ENCODE measurements at places on chromosomes 5 and 9.

DNA sequence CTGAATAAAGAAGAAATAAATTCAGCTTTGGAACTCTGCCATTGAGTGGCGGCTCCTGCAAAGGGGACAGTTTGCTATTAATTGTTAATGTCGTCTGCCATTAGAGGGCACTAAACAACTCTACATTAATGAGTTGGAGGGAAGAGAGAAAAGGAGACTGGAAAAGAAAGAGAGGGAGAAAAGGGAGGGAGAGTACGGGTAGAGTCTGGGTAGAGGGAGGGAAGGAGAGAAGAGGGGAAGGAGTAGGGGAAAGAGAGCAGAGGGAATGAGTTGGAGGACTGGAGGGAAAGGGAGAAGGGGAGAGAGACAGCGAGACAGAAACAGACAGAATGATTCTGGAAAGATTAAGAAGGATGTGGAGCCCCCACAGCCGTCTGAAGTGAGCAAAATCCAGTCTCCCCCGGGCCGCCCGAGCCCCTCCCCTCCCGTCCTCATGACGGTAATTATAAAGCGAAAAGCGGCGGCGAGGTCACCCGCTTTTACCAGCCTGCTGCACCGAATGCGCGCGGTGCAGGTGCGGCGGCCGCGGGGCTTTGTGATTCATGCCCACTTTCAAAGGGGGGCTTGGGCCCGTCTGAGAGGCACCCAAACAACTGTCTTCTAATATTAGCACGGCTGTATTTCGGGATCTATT, 1.9 kb upstream of the FST start:
- no peak for DNase-seq

- no peak for DNase-seq
Observed at GRCh38 chr9:22307013-22307711, 139.5 kb upstream of the DMRTA1 start.

- DNase-seq: peak; percentile 34
Observed at GRCh38 chr5:159515909-159516415, 185.7 kb upstream of the IL12B start.

DNA sequence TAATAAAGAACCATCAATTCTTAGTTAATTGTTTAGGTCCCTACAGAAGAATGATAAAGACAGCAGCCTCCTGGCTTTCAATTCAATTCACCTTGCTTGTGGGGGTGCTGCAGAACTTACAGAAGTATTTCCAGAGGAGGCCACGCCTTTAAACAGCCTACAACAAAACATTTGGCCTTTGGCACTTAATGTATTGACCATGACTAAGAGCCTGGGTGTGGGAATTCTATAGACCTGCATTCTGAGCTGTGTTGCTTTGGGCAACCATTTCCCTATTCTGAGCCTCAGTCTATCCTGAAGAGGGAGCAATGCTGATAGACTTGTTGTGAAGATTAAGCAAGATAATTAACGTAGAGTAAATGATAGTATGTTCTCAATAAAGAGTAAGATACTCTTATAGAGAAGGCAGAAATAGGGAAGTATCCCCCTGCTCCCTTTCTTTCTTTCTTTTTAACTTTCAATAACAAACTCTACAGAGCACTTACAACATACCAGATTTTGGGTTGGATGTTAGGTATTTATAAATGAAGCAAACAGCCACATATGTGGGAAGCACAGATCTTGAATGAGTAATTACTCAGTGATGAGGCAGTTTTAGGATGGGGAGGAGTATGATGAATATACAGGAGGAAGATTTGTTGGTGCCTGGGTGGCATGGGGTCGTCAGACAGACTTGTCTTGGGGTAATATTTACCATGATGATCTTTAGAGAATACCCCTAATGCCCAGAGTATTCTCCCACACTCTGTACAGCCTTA, 28.4 kb downstream of the PAPPA start:
- DNase-seq: no peak

DNA sequence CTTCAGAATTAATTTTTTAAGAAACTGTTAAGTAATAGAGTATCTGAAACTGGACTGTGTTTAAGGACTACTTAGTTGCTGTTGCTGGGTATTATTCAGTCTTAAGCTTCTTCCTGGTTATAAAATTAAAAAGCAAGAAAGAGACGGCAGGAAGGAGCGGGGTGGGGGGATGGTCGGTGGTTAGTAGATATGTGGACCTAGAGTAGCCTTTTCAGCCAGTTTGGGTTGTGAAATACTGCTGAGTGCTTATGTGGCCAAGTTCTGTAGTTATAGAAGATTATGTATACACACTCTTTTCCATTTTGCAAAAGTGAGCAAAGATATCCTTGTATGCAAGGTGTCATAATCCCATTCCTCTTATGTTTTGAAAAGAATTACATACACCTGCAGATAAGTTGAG, 28.5 kb downstream of the TRIO start:
- DNase-seq: no peak

- DNase-seq: no peak
Observed at GRCh38 chr9:3887786-3888496, 362.1 kb upstream of the RFX3 start.

- no peak for DNase-seq
Observed at GRCh38 chr5:108101130-108101529, 280.8 kb downstream of the FBXL17 start.

DNA sequence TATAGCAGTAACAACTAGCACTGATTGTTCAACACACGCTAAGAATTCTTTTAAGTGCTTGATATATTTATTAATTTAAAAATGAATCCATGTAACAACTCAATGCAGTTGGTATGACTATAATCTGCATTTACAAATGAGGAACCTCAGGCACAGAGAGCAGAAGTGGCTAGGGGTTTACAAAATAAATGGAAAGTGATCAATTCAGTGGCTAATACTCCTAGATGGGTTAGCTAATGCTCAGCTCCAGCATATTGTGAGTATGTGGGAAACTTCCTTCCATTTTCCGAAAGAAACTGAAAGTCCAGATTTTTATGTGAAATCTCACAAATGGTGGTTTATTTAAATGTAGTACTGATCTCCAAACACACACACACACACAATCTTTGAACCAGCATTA, 128.0 kb downstream of the RFX3 start:
- no peak for DNase-seq

GRCh38 chr5:98497418-98497817, 276.0 kb upstream of the RGMB start:
- DNase-seq: no peak

GRCh38 chr5:5755888-5756287, 333.4 kb downstream of the ICE1 start:
- no peak for DNase-seq

GRCh38 chr5:163622799-163623198, 117.4 kb downstream of the MAT2B start:
- no peak for DNase-seq

GRCh38 chr5:111379391-111379816, 132.9 kb downstream of the STARD4 start:
- no peak for DNase-seq

- DNase-seq: no peak
Observed at GRCh38 chr9:114497236-114497635, 8.0 kb downstream of the WHRN start.

DNA sequence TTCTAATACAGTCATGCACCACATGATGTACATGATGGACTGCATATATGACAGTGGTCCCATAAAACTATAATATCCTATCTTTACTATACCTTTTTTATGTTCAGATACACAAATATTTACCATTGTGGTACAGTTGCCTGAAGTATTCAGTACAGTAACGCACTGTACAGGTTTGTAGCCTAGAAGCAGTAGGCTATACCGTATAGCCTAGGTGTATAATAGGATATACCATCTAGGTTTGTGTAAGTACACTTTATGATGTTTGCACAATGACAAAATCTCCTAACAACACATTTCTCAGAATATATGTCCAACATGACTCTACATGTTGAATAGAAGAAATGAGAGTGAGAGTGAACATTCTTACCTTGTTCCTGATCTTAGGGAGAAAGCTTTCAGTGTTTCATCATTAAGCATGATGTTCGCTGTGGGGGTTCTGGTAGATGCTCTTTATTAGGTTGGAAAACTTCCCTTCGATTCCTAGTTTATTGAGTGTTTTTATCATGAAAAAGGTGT, 31.8 kb downstream of the AMBP start:
- DNase-seq: no peak

DNA sequence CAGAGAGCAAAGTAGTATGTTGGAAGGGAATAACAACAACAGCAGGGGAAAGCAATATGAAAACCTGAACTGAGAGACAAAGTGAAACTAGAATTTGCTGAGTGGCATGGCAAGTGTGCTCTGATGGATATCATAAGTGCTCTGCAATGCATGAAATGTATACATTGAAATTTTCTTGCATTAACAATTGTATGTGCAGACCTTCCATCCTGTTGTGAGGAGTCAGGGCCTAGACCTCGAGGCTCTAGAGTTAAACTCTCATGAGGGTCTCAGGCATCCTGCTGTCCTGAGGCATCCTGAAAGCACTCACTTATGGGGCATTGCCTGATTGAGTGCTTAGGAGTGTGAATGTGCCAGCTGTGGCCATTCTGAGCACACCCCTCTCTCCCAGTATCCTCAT, 1.1 kb downstream of the ECM2 start:
- DNase-seq: no peak

DNA sequence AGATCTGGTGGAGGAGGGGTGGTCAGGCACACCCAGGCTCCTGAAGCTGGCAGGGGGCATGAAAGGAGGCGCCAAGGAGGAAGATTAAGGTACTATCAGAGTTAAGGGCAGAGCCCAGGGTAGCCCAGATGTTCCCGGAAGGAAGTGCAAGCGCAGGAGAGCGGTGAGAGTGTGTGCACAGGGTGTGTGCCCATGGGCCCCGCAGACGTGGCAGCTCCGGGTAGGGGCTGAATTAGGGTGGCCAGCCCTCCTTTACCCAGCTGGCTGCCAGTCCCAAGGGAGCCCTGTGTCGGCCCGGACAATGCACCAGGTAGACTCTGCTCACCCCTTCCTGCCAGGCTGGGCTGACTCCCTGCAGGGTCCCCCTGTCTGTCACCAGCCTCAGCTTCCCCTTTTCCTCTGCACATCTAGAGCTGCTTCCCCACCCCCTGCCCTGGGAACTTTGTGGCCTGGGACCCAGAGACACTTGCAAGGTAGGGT, at the start of gene SMIM33:
Gene SMIM33, plus strand, starts transcription at position 184 of the 480 bp plus-strand sequence. Its CDS starts 118 bp downstream, at position 302.
- DNase-seq: no peak

- DNase-seq: no peak
Observed at GRCh38 chr5:96149546-96149945, 187.9 kb upstream of the ELL2 start.

- DNase-seq: no peak
Observed at GRCh38 chr9:98583417-98583816, 125.3 kb downstream of the GABBR2 start.

DNA sequence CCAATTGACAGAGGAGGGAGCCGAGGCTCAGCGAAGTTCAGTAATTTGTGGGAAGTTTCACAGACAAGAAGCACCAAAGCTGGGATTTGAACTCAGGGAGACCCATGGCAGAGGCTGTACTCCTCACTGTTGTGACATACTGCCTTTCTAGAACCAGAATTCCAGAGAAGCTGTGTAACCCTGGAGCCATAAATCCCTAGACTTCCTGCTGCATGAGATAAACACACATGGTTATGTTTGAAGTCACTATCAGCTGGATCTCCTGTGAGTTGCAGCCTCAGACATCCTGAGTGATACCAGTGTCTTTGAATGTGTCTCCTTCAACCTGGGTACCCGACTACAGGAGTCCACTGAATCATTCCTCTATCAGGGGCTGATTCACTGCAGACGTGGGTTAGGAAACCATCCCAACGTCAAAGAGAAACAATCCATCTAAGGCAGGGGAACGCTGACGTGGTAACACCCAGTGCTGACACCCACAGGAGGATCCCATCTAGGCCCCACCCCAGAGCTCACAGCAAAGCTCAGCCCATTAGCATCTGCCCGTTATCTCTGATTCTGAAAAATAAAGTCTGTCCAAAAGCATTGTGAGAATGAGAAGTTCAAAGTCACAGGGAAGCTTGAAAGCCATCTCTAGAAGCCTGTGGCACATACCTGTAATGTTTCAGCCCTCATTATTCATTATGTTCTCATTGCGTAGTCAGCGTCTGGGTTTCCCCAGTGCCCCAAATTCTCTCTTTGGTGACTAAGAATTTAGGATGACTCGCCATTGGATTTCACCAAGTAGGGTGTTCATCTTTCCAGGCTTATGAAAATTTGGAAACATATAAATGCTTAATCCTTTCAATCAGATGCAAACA, 36.3 kb upstream of the BASP1 start:
- peak; percentile 12 for DNase-seq

GRCh38 chr9:129624168-129624759, 1.7 kb upstream of the NTMT1 start:
- peak; percentile 49 for DNase-seq

DNA sequence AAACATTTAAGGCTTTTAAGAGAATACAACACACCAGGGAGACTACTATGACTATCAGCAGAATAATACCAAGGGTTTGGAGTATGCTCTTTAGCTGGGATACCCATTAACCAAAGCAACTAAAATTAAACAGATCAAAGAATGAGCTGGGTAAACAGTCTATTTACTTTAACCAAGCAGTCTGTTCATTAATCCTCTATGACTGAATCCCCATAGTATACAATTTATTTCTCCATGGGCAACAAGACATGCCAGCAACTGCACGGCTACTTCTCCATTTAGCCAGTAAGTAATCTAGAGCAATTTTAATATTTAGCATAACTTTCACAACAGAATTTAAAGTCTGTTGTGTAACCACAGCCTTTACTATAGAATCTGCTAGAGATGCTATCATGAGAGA, 77.6 kb downstream of the CDO1 start:
- DNase-seq: no peak

DNA sequence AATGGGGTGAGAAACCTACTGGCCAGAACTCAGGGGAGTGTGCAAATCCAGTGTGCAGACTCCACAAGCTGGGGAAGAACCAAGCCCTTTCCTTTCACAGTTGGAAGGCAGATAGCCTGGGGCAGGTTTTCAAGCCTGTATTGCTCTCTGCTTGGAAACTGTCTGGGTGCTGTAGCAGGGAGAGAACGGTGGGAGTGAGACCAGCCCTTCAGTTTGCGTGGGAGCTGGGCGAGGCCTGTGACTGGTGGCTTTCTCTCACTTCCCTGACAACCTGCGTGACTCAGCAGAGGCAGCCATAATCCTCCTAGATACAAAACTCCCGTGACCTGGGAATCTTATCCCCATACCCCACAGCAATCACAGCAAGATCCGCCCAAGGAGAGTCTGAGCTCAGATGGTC, 44.9 kb upstream of the SNCAIP start:
- no peak for DNase-seq

DNA sequence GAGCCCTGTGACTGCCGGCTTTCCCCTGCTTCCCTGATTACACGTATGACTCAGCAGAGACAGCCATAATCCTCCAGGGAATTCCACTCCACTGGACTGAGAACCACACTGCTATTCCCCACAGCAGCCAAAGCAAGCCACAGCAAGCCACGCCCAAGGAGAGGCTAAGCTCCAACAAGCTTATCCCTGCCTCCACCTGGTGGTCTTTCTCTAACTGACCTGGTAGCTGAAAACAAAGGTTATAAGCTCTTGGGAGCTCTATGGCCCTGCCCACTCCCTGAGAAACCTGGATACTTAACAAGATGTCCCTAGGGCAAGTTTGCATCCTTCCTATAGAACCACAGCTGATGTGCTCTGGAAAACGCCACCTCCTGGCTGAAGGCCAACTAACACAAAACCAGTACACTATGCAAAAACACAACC, 613.7 kb upstream of the CDH18 start:
- DNase-seq: no peak
